ENCODE measurements at places on chromosomes 1 and 21.

- no peaks in the 10 kb centered on the region for H3K36me3 ChIP-seq
- H3K4me3 ChIP-seq = peak overlapping the region; percentile 11
- H3K27ac ChIP-seq = peak overlapping the region; percentile 69
- peaks cover 18% of the 10 kb centered on the region for H3K27me3 ChIP-seq
- peak; percentile 77 for DNase-seq
Measured at GRCh38 chr1:181141431-181141910, 53.0 kb downstream of the IER5 start.

GRCh38 chr1:17135530-17135929 lies 16.3 kb upstream of the PADI2 start:
- peaks cover 5% of the 10 kb centered on the region for H3K27me3 ChIP-seq
- no peak for DNase-seq
- no peaks in the 10 kb centered on the region for H3K36me3 ChIP-seq
- H3K27ac ChIP-seq = no peak overlapping the region
- H3K4me3 ChIP-seq = no peak overlapping the region

DNA sequence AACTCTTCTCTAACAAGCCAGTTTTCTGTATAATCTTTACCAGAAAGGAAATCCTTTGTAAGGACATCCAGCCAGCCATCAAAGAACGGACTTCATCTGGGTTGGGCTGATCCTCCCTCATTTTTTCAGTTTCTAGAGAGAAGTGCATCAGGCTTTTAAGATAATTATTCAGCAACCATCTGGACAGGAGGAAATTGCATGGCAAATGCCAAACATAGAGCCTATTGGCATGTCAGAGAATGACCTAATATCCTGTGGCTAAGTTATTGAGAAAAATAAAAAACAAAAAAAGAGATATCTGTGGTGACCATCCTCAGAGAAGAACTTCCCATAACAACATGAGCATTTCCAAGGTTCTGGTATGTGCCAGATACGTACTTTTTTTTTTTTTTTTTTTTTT lies 74.9 kb upstream of the BEND5 start:
- H3K27me3 ChIP-seq = no peaks in the 10 kb centered on the region
- DNase-seq = no peak

GRCh38 chr1:180365039-180365438 lies 135.0 kb downstream of the LHX4 start:
- H3K27ac ChIP-seq = no peak overlapping the region
- H3K4me3 ChIP-seq = no peak overlapping the region
- H3K4me1 ChIP-seq = no peaks in the 10 kb centered on the region
- no peaks in the 10 kb centered on the region for H3K36me3 ChIP-seq

DNA sequence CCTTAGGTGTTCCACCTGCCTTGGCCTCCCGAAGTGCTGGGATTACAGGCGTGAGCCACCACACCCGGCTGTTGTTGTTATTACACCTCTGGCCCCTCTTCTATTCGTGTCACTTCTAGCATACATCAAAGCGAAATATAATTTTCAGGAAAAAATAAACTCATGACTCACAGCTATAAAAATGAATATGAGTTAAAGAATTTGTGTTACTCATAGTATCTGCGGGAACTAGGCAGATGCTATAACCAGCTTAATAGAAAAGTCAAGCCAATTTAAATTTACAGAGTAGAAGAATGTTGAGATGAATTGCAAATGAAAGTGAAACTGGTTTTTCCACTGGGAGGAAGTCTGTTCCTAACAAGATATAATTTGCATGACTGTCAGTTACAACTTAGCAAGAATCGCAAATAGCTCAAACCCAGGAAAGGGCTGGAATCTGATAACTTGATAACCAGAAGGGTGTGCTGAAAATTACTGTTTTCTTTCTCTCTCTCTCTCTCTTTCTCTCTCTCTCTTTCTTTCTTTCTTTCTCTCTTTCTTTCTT lies 11.2 kb downstream of the OR2W3 start:
- H3K27me3 ChIP-seq = no peaks in the 10 kb centered on the region
- H3K4me1 ChIP-seq = peaks cover 29% of the 10 kb centered on the region
- H3K27ac ChIP-seq = peak overlapping the region; percentile 21
- peak overlapping the region; percentile 66 for H3K4me3 ChIP-seq

DNA sequence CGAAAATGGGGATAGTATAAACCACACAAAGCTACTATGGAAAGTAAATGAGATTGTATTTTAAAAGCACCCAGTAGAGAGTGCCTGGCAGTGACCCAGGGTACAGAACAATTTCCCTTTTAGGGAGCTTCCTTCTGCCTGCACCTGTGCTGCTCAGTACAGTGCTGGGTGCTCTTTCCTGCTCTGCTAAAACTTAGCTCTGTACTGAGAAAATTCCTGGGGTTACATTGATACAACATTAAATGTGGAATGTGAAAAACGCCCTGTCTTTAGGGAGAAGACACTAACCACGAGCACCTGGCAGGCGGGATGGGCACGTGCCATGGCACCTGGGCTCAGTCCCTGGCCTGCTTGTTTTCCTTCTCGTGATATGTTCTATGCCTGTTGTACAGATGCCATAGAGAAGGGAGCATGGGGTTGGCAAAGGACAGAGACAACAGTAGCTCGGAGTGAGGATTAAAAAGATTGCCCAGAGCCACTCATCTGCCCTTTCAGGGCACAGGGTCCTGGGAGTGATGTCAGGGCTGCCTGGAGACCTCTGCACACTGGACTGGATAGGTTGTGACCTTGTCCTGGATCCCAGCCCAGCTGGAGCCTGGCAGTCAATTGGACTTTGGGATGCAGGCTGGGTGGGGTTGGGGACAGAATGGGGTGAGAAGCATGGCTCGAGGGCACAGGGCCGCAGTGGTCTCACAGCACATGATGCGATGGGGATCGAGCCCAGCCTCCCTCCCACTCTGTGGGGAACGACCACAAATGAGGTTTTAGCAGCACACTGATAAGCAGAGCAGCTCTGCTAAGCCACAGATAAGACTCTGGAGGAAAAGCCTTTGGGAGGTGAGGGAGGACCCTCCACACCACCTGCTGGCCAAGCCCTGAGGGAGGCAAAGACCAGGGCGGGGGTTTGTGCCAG lies 4.2 kb downstream of the SPATA46 start:
- no peak overlapping the region for H3K27ac ChIP-seq
- H3K27me3 ChIP-seq = no peaks in the 10 kb centered on the region
- no peak overlapping the region for H3K4me3 ChIP-seq
- no peaks in the 10 kb centered on the region for H3K36me3 ChIP-seq
- no peak for DNase-seq

- no peak overlapping the region for H3K4me3 ChIP-seq
- H3K27me3 ChIP-seq = no peaks in the 10 kb centered on the region
- H3K36me3 ChIP-seq = peaks cover 53% of the 10 kb centered on the region
- DNase-seq = no peak
Measured at GRCh38 chr1:12272770-12273169, 42.9 kb downstream of the VPS13D start.

GRCh38 chr21:31425138-31425537 lies 81.1 kb upstream of the TIAM1 start:
- H3K36me3 ChIP-seq = no peaks in the 10 kb centered on the region
- no peaks in the 10 kb centered on the region for H3K27me3 ChIP-seq
- DNase-seq = no peak
- H3K27ac ChIP-seq = no peak overlapping the region
- peaks cover 8% of the 10 kb centered on the region for H3K4me1 ChIP-seq
- no peak overlapping the region for H3K4me3 ChIP-seq

GRCh38 chr1:62437273-62437940 lies 558 bp downstream of the USP1 start:
- peak overlapping the region; percentile 98 for H3K27ac ChIP-seq
- no peak for DNase-seq
- H3K27me3 ChIP-seq = no peaks in the 10 kb centered on the region
- H3K36me3 ChIP-seq = peaks cover 42% of the 10 kb centered on the region

- H3K4me3 ChIP-seq = no peak overlapping the region
- DNase-seq = no peak
- peaks cover 2% of the 10 kb centered on the region for H3K27me3 ChIP-seq
- no peaks in the 10 kb centered on the region for H3K36me3 ChIP-seq
- no peaks in the 10 kb centered on the region for H3K4me1 ChIP-seq
Measured at GRCh38 chr1:63920154-63921117, 146.6 kb downstream of the ROR1 start.

- H3K36me3 ChIP-seq = no peaks in the 10 kb centered on the region
- DNase-seq = peak; percentile 5
- no peaks in the 10 kb centered on the region for H3K4me1 ChIP-seq
- H3K27me3 ChIP-seq = peaks cover 3% of the 10 kb centered on the region
- no peak overlapping the region for H3K27ac ChIP-seq
Measured at GRCh38 chr1:30275926-30276764, 447.2 kb downstream of the MATN1 start.

- H3K4me1 ChIP-seq = no peaks in the 10 kb centered on the region
- H3K36me3 ChIP-seq = no peaks in the 10 kb centered on the region
- H3K27ac ChIP-seq = no peak overlapping the region
- DNase-seq = no peak
- no peaks in the 10 kb centered on the region for H3K27me3 ChIP-seq
Measured at GRCh38 chr1:215357901-215358300, 209.2 kb upstream of the KCTD3 start.
